Bronchial smooth muscle cell (primary cell): ENCODE measurements at places on chromosomes 13 and 19. TPM values are rescaled to one million over a fixed set of nuclear protein-coding genes. Genes with fewer than 3 reads are reported as not detected.

The PRR36 gene
- not detected in 2 replicates for total RNA-seq

The YIPF2 gene
- total RNA-seq, result 90.0 and 94.7 TPM in 2 replicates

The KLK4 gene
- not detected in 2 replicates for total RNA-seq

The FUT2 gene
- 0.17 TPM in 1 of 2 replicates, not detected in the other for total RNA-seq

The ZSCAN4 gene
- not detected in 2 replicates for total RNA-seq

The COQ8B gene
- total RNA-seq, result 31.8 and 38.6 TPM in 2 replicates
